Stimulated activated CD4-positive, alpha-beta T cell treated with anti-CD3 and anti-CD28 coated beads, Interleukin-1b, Interleukin-23, amount 100 ng/mL, for 1 hour (primary cell): ENCODE measurements at places on chromosomes 2 and 18.

GRCh38 chr2:145268931-145269330 is 749.0 kb upstream of the ZEB2 start:
- DNase-seq = no peak

GRCh38 chr2:101473911-101474701 is 806 bp downstream of the RFX8 start:
- DNase-seq = no peak

DNA sequence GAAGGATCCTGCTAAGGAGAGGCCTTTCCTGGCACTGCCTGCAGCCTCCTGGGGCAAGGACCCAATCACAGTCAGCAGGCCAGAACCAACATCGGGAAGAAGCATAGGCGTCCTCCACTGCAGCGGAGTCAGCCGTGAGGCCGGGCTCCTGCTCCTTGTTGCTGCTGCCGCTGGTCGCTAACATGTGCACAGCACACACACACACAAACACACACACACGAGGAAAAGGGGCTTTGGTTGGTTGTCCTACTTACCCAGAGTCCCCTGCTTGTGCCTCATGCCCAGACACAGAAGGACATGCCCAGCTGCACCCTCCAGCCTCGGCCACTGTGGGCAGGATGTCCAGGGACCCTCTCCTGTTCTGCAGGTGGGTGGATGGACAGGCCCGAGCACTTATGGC is 209.4 kb downstream of the GLI2 start:
- DNase-seq = no peak

- no peak for DNase-seq
These were observed 1.4 kb downstream of the TRIB2 start for GRCh38 chr2:12718015-12718671.

DNA sequence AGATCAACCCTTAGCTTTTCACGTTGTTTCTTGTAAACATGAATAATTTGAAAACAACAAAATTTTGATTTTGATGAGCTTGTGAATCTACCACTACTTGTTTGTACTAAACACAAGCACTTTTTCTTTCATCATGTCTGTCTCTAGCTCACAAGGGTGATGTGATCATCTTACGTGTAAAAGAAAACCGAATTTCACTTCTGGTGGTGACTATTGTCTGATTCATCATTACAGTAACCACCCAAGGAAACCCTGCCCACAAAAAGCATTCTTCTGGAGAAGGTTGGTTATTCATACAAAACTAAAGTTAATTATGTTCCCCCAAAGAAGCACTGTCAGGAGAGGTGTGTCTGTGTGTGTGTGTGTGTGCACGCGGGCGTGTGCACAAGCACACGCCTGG is 285.4 kb downstream of the ZNF516 start:
- DNase-seq = no peak

DNA sequence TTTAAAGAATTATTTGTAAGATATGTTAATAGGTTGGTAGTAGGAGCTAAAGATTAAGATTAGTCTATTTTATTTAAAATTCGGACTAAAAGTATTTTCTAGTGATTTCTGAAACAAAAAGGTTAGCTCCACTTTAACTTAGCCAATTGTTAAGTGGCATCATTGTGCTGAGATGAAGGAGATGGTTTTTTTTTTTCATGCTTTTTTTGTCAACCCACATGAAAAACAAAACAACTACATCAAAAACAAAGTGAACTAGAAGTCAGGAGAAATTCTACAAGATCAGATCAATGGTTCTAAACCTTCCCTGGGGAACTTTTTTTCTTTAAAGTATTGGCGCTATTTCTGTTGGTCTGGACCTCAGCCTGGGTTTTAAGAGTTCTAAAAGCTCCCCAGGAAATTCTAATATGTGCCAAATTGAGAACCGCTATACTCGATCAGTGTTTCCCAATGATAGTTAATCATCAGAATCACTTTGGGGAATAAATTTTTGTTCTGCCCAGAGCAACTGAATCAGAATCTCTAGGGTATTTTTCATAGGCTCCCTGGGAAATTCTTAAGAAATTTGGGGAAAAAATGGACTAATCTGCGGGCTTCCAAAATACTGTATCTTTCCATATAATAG is 2.3 kb downstream of the ZC3H6 start:
- DNase-seq = no peak

DNA sequence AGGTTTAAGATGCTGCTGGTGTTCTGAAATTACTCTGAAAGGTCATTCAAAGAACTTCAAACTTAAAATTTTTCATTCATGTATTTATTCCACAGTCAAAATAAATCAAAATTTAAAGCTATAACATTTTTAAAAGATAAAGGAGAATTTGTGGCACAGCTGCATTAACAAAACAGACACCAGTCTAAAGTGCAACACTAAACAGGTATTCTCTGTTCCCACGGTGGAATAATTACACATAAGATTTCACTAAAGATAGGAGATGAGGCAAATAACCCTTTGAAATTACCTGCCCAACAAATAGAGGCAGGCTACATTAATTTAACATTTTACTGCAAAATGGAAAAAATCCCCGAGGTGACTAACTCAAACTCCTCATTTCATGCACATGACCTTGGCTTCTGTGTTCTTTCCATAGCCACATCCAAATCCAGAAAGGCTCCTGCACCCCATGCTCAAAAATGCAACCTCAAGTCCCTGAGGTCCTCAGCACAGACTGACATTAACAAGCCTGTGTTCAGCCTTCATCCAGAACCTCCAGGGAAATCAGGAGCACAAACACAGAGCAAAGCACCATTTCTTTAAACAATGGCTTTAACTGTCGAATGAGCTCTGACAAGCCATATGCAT is 10.5 kb downstream of the COX7A2L start:
- DNase-seq = no peak

DNA sequence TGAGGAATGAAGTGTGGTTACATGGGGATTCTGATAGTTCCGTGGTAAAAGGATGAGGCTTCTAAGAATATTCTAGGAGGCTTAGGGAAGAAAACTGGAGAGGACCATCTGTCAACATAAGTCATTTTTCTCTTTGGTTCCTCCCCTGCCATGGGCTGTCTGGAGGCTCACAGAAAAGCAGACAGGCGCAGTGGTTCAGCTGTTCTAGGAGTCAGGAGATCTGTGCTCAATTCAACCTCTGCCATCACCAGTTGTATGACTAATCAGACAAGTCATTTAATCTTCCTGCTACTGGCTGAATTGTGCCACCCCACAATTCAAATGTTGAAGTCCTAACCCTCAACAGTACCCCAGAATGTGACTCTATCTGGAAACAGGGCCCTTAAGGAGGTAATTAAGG is 36.4 kb downstream of the ADAM17 start:
- no peak for DNase-seq

DNA sequence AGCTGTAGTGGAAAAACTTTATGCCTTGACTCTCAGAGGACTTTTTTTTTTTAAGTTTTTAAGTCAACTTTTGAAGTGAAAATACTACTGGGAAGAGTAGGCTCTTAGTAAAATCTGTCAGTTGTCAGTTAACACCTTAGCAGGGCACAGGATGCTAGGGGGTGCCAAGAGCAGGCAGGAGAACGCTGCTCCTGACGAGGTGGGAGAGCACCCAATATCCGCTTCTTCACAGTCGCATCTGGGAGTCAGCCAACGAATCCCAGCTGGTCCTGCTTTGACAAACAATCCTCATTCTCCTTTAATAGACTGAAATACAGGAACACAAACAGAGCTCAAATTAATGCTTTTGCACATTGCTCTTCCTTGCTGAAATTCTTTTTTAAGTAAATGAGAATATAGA is 709.5 kb upstream of the ACVR2A start:
- DNase-seq = no peak

GRCh38 chr18:47899107-47899840 is 31.2 kb downstream of the SMAD2 start:
- no peak for DNase-seq

DNA sequence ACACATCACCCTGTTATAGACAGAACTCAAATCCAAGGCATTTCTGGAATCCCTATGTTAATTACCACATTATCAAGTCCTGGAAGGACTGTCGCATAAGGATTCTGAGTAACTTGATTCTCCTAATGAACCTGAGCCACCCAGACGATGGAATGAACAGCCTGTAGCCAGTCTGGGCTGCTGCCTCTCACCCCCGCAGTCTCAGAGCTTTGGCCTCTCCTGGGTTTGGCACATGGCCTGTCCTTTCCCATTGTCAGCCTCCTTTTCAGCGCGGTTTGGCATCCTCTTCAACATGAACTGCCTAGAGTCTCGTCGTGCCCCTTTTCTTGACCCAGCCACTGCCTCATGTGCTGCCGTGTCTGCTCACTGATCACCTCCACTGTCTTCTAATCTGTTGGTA is 147.6 kb downstream of the SLC8A1 start:
- DNase-seq = no peak

DNA sequence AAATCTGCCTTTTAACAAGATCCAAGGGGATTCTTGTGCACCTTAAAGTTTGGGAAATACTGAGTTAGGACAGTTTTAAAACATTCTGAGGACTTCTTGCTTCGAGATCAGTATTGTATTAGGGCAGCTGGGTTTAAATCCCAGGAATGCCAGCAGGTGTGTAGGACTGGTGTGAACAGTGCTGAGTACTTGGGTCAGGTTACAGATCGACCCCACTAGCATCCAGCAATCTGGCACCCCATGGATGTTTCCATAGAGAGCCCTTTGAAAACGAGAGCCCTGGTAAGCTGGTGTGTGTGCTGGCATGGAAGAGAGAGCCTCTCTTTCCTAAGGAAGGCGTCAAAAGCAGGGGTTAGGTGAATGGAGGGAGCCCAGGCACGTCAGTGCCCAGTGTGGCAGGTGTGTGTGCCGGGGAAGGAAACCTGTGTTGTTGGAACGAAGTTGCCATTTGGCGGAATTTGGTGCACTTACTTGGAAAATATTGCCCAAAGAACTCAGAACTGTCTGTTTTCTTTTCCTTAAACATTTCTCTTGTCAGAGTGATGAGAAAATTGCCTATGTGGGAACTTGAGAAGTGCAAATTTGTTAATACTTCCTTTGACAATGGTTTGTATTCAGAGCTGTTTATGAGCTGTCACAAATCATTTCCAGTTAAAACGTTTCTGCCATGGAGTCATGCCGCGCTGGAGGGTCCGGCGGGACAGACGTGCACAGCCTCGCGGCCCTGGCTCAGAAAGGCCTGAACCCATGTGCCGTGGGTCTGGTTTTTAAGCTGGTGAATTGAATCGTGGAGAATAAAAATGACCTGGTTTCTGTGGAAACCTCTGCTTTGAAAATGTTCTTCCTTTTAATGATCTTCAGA is 38.1 kb downstream of the LDLRAD4 start:
- DNase-seq = no peak

DNA sequence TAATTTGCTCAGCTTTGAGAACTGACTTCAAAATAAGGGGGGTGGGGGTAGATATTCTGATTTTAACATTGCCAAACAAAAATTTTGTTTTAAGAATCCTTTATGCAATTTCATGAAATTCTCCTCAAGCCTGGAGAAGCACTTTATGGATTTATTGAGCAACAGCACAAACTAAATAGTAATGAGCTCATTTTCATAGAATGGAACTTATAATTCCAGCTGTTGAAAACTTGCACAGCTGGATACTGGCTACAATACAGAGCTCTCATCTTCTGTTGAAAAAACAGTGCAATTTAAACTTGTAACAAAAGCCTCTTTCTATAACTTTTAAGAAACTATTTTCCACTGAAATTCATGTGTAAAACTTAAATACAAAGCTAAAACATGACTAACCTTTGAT is 137.6 kb upstream of the FN1 start:
- DNase-seq = no peak

GRCh38 chr2:209138079-209138478 is 285.8 kb upstream of the MAP2 start:
- no peak for DNase-seq

DNA sequence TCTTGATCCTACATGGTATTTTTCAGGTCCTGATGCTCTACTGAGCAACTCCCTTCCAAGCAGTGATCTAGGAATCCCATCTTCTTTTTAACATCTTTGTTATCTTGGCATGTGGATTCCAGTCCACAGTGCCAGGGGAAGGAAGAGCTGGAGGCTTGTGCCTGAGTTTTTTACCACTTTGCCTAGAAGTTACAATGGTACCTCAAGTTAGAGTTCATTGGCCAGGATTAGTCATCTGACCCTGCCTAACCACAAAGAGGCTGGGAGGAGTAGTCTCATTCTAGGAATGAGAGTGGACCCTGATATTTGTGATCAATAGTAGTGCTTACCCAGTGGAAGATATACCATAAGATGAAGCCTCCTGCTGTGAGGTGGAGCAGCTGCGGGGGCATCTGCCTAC is 109.3 kb downstream of the ADCYAP1 start:
- no peak for DNase-seq

- DNase-seq = no peak
These were observed 248.1 kb upstream of the KLHL14 start for GRCh38 chr18:33020877-33021276.

DNA sequence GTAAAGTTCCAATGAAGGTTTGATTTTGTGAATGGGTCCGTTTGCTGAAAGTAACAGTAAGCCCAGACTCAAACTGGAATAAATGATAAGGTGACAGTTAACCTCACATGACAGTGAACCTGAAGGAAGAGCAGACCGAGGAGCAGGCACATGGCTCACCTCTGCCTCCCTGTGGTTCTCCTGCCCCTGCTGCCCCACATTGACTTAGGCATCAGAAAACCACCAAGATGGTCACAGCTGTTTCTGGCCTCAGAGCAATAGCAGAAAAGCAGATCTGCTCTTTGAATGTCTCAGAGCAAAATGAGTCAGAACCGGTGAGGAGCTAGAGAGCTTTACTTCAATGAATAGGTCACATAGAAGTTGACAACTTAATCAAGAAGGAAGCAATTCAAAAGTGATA is 487.6 kb downstream of the METTL4 start:
- no peak for DNase-seq

DNA sequence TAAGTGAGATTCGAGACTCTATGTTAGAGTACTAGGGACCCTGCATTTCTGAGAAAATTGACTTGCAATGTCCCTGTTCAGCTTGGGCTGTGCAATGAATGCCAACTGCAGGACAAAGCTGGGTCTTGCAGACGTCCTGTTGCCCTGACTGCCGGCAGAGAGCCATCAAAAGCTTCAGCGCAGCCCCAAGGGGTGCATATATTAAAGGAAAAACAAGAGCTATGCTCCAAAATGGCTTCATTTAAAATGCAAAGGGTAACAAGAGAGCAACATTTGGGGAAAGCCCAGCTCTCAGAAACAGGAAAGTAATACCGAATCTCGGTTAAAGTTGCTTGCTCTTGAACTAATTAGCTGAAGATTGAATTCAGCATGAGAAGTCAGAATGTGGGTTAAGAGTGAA is 110.9 kb upstream of the PNPT1 start:
- DNase-seq = no peak

- DNase-seq = no peak
These were observed 191.7 kb upstream of the HAAO start for GRCh38 chr2:42984081-42984480.
